NB4 (cell line): ENCODE measurements at places on chromosomes 4 and X.

DNA sequence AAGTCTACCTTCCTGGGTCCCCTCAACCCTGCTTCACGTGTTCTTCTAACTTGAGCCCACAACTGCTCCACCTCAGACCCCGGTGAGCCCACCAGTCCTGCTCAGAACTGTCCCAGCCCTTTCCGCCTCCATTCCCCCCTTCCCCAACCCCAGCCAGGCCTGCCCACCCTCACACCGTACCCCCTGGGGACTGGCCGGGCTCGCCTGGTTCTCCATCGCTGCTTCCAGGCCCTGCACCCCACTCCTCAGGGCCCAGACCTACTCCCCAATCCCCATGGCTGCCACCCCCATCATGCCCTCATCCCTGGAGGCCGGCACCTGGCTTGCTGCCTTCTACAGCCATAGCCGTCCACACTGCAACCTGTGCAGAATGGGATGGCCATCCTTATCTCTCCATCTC, 23.4 kb downstream of the ADRA2C start:
- no peak for DNase-seq

DNA sequence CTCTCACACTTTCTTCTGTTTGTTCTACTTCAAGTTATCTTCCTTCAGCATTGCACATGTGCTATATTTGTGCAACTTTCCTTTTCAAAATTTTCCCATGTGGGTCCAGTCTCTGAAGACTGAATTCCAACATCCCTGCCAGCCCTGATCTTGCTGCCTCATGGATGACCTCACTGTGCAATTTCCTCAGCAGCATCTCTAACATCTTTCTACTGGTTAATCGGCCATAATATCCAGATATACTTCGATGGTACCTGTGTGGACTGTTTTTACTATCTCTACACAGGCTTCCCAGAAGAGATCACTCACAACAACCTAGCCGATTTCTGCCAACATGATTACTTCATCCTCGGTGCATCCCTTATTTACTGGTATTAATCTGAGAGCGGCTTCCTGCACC, 41.5 kb downstream of the GPM6A start:
- DNase-seq, result no peak

GRCh38 chr4:31261632-31262031, 541.5 kb downstream of the PCDH7 start:
- no peak for DNase-seq

GRCh38 chr4:178696515-178696914, 1254.3 kb upstream of the AGA start:
- DNase-seq, result no peak

- no peak for DNase-seq
Measured at GRCh38 chr4:108072300-108072699, 82.6 kb downstream of the HADH start.

DNA sequence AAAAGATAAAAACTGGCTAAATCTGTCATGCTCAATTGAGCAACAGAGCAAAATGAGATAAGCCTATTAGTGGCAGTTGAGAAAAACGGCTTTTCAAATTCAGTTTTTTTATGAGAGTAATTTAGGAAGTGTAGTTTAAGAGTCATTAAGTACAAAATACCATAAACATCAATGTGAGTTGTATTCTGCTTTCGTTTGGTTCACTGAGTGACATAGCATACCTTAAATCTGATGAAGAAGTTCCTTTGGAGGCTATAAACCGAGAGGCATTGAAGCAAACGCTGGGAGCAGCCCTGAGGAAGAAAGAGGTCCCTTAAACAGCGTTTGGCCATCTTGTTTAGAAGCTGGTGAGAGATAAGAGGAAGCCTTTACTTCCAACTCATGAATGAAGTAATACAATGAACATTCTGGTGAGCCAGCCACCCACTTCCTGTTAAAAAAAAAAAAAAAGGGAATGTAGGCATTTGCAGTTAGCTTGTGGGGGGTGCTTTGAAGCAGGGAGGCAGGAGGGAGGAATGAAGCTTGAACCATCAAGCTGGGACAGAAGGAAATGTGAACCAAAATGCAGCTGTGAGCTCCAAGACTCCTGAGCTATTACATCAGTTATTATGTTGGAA, 132.3 kb downstream of the ZNF330 start:
- DNase-seq, result peak; percentile 71

- DNase-seq, result no peak
Measured at GRCh38 chr4:26749867-26750266, 110.8 kb upstream of the STIM2 start.

- DNase-seq, result no peak
Measured at GRCh38 chr4:55125087-55125721, at the start of gene KDR. Gene KDR (minus strand): TSS chr4:55125595. CDS start chr4:55125293, 302 bp downstream.

- DNase-seq, result peak; percentile 30
Measured at GRCh38 chrX:115968436-115969252, 201.9 kb upstream of the AGTR2 start.

- DNase-seq, result no peak
Measured at GRCh38 chr4:98509721-98510120, 148.7 kb downstream of the TSPAN5 start.

GRCh38 chr4:15182600-15183220, 180.4 kb downstream of the CPEB2 start:
- DNase-seq, result no peak

DNA sequence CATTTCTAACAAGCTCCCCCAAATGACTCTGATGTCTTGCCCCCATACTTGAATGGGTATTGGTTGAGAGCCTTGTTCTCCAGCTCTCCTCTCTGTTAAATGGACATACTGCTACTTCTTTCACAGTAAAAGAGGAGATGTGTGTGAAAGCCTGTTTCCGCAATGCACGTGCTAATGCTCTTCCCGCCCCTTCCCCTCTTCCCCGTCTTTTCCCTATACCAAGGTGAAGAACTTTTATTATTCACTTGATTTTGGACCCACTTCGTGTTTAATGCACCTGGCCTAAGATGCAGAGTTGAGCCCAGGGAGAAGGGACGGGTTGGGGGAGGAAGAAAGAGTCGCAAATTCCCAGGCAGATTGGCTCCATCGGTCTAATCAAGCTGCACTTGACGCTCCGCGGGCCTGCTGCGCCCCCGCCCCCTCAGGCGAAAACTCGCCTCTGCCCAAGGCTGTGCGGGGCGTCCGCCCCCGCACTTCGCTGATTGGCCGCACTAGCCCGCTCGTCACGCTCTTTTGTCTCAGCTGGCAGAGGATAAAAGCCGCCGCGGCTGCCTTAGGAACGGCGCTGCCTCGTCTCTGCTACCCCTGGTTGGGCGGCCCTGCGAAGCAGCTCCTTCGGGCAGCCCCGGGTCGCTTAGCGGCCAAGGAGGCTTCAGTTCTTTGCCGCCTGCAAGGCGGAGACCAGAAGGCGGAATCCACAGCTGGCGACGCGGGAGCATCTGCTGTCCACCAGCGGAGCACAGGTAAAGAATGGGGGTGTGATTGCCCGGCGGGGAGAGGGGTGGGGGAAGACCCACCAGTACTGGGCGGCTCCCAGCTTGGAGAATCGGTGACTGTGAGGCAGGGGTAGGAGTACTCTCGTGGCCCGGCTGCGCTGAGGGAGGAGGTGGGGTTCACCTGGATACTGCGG, at the start of gene ZCCHC12:
ZCCHC12 (plus strand) TSS at position 562 of the 910 bp plus-strand sequence. CDS start 1,421 bp downstream, outside the sequence.
- peak; percentile 85 for DNase-seq

DNA sequence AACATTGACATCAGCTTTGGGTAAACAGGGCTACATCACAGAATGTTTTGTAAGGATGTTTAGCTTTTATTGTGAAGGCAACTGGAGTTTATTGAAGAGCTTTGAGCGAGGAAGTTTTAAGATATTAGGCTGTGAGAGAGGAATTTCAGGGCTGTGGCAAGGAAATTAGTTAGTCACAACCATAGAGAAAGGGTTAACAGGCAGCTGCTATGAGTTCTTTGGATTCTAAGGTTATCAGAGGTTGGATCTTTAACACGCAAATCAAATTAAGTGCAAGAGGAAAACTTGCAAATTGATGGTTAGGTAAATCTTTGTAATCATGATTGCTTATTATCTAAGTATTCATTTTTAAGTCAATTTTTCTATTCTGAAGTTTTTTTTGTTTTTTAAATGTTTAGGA, 156.0 kb downstream of the UGT8 start:
- no peak for DNase-seq

- no peak for DNase-seq
Measured at GRCh38 chr4:41144812-41145211, 69.5 kb downstream of the APBB2 start.

- DNase-seq, result no peak
Measured at GRCh38 chr4:13849778-13850177, 222.3 kb upstream of the BOD1L1 start.

GRCh38 chr4:150123087-150123486, 44.8 kb downstream of the DCLK2 start:
- no peak for DNase-seq

DNA sequence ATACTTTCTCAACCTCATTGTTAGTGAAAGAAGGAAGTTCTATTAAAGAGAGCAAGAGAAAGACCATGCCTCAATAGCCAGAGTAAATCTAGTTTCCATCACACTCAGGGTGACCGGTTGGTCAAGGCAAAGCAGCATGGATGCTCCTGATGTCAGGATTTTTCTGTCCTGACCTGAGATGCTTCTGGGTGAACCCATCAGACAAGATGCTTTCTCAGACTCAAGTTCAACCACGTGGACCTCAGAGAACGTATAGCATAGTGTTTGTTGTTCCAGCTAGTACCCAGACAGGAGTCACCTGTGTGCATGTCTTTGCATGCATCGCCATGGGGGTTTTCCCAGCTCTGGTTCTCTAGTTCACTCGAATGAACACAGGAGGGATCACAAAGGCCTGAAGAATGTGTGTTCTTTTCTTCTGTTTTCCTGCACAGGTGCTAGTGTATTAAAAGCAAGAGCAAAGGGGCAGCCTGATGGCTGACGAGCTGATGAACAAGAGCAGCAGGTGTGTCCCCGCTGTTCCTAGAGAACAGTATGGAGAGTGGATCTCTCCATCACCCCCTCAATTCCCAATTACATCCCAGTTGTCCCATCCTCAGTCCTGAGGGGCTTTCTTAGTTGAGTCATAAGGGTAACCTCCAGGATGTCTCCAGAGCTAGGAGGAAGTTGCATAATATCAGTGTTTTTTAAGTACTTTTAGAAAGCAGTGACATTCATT, 110.5 kb upstream of the ENPP6 start:
- no peak for DNase-seq

DNA sequence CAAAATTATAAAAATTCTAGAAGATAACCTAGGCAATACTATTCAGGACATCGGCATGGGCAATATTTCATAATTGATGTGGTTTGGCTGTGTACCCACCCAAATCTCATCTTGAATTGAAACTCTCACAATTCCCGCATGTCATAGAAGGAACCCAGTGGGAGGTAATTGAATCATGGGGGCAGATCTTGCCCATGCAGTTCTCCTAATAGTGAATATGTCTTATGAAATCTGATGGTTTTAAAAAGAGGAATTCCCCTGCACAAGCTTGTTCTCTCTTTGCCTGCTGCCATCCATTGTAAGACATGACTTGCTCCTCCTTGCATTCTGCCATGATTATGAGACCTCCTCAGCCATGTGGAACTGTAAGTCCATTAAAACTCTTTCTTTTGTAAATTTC, 77.7 kb downstream of the DDX60 start:
- DNase-seq, result peak; percentile 8

- no peak for DNase-seq
Measured at GRCh38 chr4:113625902-113626301, 135.6 kb downstream of the CAMK2D start.

DNA sequence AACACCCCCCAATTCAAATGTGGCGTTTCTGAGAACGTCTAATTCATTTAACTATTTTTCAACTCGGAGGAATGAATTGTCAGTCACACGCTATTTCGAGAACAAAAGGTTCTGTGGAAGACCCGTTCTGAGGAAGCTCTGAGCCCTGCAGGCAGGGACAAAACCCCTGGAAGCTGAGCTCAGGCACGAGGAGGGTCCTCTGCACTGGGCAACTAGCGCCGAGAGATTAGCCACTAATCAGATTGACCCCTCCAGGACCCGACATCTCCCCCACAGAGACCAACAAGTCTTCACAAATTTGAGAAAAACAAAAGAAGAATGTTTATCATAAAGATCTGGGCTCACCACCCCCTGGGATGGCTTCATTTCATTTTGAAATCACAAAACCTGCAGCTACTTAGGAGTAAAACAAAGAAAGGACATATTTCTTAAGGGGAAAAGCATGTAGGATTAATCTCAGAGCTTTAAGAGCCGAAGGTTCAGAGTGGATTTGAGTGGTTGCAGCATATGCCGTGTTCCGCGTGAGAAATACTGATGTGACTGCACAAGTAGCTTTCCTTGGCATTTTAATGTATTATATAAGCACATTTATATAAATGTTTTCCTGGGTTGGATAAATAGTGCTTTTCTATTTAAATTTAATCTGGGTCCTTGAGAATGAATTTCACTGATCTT, 41.8 kb downstream of the ADRA2C start:
- no peak for DNase-seq

- peak; percentile 88 for DNase-seq
Measured at GRCh38 chr4:80072228-80072743, 743 bp downstream of the ANTXR2 start.
